ENCODE measurements at places on chromosomes 11 and 22.

DNA sequence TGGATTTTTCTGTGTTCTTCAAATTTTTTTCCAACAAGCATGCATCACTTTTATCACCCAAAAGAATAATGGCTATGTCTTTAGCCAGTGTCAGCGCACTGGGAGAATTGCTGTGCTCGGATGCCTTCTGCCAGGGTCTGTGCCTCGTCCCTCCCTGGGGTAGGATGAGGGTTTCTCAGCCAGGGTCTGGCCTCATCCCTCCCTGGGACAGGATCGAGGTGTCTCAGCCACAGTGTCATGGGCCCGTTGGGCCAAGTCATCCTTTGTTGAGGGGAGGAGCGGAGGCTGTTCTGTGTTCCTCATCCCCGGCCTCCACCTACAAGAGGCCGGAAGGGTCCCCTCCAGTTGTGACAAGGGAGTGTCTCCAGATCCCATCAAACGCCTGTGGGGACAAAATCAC, 22.7 kb downstream of the LINC01488 start:
- no peak for DNase-seq

- peak; percentile 60 for DNase-seq
Observed at GRCh38 chr11:5123802-5124521, 14.2 kb downstream of the OR52A5 start.

DNA sequence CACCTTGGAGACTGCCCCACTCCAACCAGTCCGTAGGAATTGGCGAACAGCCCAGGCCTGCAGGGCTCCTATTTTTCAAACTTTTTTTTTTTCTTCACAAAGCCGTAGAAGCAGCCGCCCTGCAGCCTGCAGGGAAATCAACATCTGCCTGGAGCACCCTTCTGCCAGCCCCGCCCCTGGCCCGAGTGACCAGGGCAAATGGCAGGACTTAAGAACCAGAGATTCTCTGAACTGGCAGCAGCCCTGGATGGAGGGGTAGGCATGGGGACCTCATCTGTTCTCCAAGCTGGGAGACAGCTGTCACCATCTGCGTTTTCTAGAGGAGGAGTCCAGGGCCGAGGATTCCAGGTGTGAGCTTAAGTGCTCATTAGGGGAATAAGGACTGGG, 5.6 kb downstream of the SCN2B start:
- DNase-seq, result no peak

DNA sequence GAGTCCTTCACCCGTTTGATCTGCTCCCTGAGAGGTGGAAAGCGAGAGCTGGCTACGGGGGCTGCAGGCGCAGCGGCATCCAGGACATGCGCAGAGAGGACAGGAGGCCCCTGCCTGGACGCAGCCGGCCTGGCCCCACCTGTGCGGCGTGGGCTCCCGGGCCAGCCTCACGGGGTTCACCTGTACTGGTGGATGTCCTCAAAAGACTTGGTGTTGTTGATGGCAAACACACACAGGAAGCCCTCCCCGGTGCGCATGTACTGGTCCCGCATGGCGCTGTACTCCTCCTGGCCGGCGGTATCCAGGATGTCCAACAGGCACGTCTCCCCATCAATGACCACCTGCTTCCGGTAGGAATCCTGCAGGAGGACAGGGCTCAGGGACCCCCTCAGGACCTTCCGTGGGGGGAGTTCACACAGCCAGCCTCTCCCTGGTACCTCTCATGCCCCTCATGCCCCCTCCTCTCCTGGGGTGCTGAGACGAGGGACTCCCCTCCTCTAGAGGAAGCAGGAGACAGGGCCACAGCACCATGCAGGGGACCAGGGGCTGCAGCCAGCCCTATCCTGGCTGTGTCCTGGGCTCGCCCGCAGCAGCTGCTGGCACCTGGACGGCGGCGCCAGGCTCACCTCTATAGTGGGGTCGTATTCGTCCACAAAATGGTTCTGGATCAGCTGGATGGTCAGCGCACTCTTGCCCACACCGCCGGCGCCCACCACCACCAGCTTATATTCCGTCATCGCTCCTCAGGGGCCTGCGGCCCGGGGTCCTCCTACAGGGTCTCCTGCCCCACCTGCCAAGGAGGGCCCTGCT, 1.6 kb downstream of the HRAS start:
- DNase-seq, result no peak

- peak; percentile 88 for DNase-seq
Observed at GRCh38 chr22:41305646-41306045, 4.3 kb downstream of the ZC3H7B start.

- DNase-seq, result peak; percentile 66
Observed at GRCh38 chr11:64655941-64656601, 65.1 kb downstream of the SLC22A12 start.

- no peak for DNase-seq
Observed at GRCh38 chr11:620935-621814, 3.6 kb downstream of the CDHR5 start.

- DNase-seq, result no peak
Observed at GRCh38 chr11:89493431-89493830, 2.3 kb upstream of the NOX4 start.

DNA sequence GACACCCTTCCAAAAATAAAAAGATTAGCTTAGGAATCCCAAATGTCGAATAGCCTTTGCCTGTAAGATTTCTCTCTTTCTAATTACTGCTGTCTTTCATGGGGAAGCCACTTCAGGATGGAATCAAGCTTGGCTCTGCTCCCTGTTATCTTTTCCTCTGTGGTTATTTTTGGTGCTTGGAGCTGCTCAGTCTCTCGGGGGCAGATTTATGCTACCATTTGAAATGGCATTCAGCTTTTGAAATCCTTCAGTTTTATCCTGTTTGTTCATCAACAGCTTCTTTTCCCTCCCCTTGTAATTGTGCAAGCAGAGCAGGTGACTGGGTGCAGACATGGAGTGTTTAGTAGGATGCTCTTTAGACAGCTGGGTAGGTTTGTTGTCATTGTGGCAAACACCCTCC, 111.0 kb downstream of the DBX1 start:
- no peak for DNase-seq

DNA sequence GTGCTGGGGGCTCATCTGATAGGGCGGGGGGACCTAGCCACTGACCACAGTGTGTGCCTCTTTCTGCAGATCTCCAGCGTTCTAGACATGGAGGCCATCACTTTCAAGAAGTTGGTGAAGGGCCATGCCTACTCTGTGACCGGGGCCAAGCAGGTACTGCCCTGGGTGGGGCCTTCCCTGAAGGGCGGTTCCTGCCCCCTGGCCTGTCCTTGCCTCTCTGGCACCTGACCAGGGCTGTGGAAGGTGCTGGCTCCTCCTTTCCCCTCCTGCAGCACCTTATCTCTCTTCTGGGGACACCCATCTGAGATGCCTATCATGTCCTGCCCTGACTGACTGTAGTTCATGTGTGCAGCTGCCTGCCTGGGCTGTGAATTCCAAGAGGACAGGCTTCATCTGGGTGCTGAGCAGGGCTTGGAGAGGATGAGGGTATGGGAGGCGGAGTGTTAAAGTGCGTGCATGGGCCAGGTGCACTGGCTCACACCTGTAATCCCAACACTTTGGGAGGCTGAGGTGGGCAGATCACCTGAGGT, 5.5 kb downstream of the CAPN1 start:
- DNase-seq, result no peak

DNA sequence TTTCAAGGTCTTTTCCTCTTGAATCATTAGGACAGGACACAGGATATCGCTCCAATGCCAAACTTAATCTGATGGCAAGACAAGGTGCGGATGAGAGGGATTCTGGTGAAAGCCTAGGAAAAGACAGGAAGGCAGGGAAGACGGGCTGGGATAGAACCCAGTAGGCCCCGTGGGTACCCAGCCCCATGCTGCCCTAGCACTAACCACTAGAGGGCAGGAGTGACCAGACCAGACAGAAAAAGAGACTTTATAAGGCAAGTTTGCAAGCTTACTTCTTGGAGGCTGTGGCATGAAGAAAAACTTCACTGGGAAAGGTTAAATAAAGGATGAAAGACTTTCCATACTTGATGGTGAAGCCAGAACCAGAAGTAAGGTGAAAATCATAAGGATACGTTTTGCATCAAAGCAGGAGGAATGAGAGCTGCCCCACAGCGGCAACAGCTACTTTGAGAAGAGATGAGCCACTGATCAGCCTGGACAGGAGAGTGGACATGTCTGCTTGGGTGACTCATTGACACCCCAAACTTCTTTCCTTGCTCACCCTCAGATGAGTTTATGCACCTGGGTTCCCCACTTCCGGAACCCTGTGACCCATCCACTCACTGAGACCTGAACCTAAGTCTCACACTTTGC, 39.8 kb downstream of the SYN3 start:
- DNase-seq, result peak; percentile 84

- DNase-seq, result no peak
Observed at GRCh38 chr11:6586434-6587359, 16.7 kb downstream of the RRP8 start.

GRCh38 chr22:34333285-34333684, 413.0 kb upstream of the LARGE1 start:
- DNase-seq, result no peak

- DNase-seq, result no peak
Observed at GRCh38 chr11:91730057-91730456, 494.6 kb upstream of the FAT3 start.

- DNase-seq, result no peak
Observed at GRCh38 chr11:42200311-42200710, 740.9 kb upstream of the LRRC4C start.

- DNase-seq, result no peak
Observed at GRCh38 chr11:14657841-14658240, 14.2 kb downstream of the PDE3B start.

- DNase-seq, result no peak
Observed at GRCh38 chr22:50611341-50612060, 10.9 kb downstream of the MAPK8IP2 start.

DNA sequence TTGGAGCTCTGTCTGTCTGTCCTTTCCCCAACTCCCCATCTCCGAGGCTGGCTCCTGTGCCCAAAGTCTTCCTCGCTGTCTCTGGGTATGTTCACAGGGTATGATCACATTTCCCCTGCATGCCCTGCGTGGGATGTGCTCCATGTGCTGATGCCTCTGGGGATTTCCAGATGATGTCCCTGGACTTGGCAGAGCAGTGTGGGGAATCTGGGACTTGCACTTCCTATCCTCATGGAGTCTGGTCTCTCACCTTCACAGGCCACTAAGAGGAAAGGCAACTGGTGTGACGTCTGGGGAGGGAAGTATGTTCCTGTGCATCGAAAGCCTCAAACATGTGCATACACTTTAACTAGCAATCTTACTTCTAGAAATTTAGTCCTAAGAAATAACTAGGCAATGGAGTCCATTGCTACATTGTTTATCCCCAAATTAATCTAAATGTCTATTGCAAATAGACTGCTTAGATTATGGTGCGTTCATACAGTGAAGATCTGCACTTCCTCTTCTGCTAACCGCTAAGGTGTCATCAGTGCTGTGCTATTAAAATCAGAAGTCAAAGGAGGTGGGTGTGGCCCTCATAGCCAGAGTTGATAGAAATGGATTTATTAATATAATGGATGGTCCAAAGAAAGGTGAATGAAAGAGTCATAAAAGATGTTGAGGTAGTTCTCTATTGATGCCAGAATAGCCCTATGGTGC, 20.8 kb downstream of the TIMP3 start:
- no peak for DNase-seq

DNA sequence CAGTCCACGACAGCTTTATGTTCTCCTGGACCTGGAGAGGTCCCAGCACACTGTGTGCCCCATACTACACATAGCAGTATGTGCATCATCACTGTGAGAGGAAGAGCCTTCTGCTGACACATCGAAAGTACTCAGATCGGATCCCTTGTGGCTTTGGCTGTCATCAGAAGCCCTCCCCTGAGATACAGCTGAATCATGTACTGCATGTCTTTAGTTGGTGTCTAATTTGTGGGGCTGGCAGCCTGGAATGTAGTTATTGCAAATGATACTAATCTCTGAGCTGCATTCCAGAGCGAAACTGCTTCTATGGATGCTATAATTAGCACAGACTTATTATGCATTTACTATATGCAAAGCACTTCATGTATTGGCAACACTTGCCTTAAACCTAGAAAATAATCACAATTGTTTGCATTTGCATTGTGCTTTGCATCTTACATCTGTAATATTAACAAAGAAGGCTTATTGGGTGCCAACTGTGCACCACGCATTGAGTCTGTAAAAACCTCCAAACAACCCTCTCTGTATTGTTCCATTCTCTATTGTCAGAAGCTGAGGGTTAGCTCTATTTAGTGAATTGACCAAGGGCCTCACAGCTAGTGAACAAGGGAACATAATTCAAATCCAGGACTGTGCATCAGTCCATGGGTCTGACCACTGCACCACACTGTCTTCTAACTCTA, 89.2 kb upstream of the CRTAM start:
- peak; percentile 92 for DNase-seq

GRCh38 chr11:72947229-72947628, 133.0 kb downstream of the ATG16L2 start:
- no peak for DNase-seq

- no peak for DNase-seq
Observed at GRCh38 chr11:68750195-68751003, 921 bp downstream of the TESMIN start.

- no peak for DNase-seq
Observed at GRCh38 chr11:71330349-71330748, 78.0 kb upstream of the SHANK2 start.

- DNase-seq, result no peak
Observed at GRCh38 chr11:45388472-45388871, 102.3 kb upstream of the SYT13 start.

DNA sequence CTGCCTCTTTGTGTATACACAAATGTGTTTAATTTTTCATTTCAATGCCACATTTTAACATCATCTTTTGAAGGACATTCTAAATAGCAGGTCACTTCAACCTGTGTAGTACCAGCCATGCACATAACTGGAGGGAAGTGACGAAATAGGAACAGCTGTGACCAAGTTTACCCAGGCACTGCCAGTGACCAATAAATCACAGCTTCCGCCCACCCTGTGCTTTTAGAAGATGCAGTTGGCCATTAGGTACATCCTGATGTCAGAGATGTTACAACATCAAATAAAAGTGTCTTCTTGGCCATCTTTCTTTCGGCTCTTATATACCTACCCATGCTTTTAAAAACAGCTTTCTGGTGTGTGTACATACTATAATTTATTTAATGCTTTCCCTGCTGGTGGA, 7.8 kb downstream of the LDLRAD3 start:
- DNase-seq, result no peak

GRCh38 chr11:87908086-87908485, 267.2 kb downstream of the RAB38 start:
- DNase-seq, result no peak

- no peak for DNase-seq
Observed at GRCh38 chr22:43811777-43812148, 342 bp downstream of the EFCAB6 start.

All from GM03348 (cell line).